ENCODE measurements at places on chromosomes 13 and 19. TPM values are rescaled to one million over a fixed set of nuclear protein-coding genes. Genes with fewer than 3 reads are reported as not detected.

IQCN gene
- total RNA-seq, result 0.22 TPM

ZNF808 gene
- total RNA-seq, result 10.3 TPM

GEMIN7 gene
- total RNA-seq, result 12.2 TPM

ZNF146 gene
- total RNA-seq, result 99.4 TPM

FGF22 gene
- 0.11 TPM for total RNA-seq

CRB3 gene
- total RNA-seq, result not detected

PODNL1 gene
- total RNA-seq, result not detected

ZNF229 gene
- 1.5 TPM for total RNA-seq

RAP2A gene
- 58.0 TPM for total RNA-seq

PCDH17 gene
- 4.0 TPM for total RNA-seq

ZNF600 gene
- total RNA-seq, result 2.1 TPM

FAM216B gene
- total RNA-seq, result not detected

ZNF490 gene
- 7.4 TPM for total RNA-seq

COL4A1 gene
- 1,832 TPM for total RNA-seq

LRRC8E gene
- total RNA-seq, result 0.43 TPM

IGFL2 gene
- not detected for total RNA-seq

IL12RB1 gene
- total RNA-seq, result 0.26 TPM

NR2C2AP gene
- 6.2 TPM for total RNA-seq

GFY gene
- not detected for total RNA-seq

ATP4A gene
- not detected for total RNA-seq

CFAP97D2 gene
- not detected for total RNA-seq

KIR3DL2 gene
- not detected for total RNA-seq

CASP14 gene
- total RNA-seq, result not detected

DPF1 gene
- total RNA-seq, result under 0.01 TPM

RNF225 gene
- total RNA-seq, result not detected

PEX11G gene
- 1.5 TPM for total RNA-seq

NAPSA gene
- under 0.01 TPM for total RNA-seq

LENG1 gene
- total RNA-seq, result 5.7 TPM

FSD1 gene
- total RNA-seq, result 2.6 TPM

KPNA3 gene
- 37.7 TPM for total RNA-seq

BCAM gene
- total RNA-seq, result 21.2 TPM

MBD3L2 gene
- not detected for total RNA-seq

B3GNT8 gene
- total RNA-seq, result 2.7 TPM

KLK2 gene
- not detected for total RNA-seq

TLE6 gene
- 1.7 TPM for total RNA-seq

OR4F17 gene
- total RNA-seq, result not detected

ATP7B gene
- 4.9 TPM for total RNA-seq

ZNF497 gene
- 1.0 TPM for total RNA-seq

MPND gene
- total RNA-seq, result 8.9 TPM

ZNF541 gene
- total RNA-seq, result 0.22 TPM

NUMBL gene
- 7.5 TPM for total RNA-seq

MEF2B gene
- total RNA-seq, result not detected
